Activated naive CD8-positive, alpha-beta T cell treated with anti-CD3 and anti-CD28 coated beads, Interleukin-2, amount 50 U/mL, for 24 hours (primary cell): ENCODE measurements at places on chromosomes 3 and 15.

- DNase-seq = peak; percentile 74
Observed at GRCh38 chr15:70480196-70480856, 283.0 kb downstream of the UACA start.

GRCh38 chr15:72911626-72912025 lies 128.1 kb upstream of the ADPGK start:
- no peak for DNase-seq

GRCh38 chr3:104032283-104032682 lies 1334.4 kb upstream of the ALCAM start:
- no peak for DNase-seq

DNA sequence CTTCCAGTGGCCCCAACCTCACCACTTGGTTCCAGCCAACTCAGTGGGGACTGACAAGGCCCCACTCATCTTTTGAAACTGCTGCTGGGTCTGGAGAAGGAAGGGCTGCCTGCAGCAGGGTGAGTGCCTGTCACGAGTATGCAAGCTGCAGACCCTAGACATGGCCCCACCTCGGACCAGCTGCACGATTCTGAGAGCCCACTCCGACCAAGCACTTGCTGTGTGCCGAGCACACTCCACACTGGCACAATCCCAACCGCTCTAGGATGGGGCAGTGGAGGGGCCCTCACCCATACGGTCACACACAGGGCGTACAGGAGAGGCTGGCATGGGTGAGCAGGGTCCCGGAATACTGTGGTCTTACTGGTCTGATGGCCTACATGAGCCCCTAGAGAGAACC lies 8.0 kb upstream of the PLXND1 start:
- no peak for DNase-seq

GRCh38 chr3:60578936-60579335 lies 672.3 kb downstream of the FHIT start:
- no peak for DNase-seq

DNA sequence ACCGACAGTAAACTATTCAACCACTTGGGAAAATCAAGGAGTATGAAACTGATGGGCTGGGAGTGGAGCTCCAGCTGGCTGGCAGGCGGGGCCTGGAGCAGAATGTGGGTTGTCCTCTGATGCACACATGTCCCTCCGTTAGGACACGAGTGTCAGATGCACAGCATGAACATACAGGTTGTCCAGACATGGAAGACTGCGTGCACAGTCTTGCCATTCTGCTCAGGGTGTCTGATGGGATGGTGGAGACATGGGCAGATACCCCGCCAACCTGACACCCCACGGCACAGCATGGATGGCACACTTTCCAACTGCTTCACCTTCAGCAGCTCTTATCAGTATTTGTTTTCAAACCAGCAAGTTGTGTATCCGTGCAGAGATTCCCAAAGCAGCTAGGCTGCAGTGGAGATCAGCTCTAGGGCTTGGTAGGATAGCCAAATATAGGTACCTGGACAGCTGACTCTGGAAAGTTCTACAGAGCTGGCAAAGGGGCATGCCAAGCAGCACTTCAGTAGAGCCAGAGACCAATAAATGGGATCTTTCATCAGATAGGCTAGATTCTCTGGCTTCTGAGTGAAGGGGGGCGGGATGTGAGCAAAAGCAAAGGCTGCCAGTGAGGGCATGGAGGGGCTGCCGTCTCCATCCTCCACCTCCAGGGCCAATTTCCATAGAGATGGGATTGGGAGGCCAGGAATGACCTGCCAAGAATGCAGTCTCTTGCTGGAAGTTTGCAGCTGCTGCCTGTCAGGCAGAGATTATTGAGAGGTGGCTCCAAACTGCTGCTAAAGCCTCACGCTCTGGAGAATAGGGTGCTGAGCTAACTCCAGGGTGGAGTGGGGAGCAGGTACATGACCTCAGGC lies 47.2 kb upstream of the KY start:
- no peak for DNase-seq

DNA sequence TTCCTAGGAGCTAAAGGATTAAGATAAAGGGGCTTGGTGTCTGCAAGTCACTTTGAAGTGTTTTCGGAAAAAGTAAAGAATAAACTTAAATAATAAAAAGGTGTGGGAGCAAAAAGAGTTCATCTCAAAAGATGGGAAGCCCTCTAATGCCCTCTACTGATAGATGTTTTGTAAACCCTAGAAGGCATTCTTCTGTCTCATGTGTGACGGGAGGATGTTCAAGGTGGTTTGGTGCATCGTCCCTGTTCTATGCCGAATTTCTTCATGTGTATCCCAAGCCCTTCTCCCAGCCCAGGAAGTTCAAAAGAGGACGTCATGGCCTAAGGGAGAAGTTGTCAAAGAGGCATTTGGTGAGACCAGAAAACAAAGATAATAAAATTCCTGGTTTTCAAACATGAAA lies 37.2 kb downstream of the CCK start:
- no peak for DNase-seq

DNA sequence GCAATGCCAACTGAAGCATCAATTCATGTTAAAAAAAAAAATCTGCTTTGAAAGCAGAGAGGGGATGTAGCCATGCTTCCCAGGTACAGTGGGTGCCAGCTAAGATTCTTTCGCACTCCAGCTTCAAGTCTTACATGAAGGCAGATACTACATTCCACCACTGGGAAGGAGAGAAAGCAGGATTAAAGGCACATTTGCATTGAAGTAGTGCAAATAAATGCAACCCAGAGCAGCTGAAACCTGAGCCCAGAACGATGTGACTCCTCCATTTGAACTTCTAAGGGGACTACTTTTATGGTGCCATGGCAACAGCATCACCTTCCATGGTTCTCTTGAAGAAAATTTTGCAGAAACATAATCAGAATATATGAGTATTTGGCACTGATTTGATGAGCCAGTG lies 19.1 kb upstream of the GJD2 start:
- no peak for DNase-seq

DNA sequence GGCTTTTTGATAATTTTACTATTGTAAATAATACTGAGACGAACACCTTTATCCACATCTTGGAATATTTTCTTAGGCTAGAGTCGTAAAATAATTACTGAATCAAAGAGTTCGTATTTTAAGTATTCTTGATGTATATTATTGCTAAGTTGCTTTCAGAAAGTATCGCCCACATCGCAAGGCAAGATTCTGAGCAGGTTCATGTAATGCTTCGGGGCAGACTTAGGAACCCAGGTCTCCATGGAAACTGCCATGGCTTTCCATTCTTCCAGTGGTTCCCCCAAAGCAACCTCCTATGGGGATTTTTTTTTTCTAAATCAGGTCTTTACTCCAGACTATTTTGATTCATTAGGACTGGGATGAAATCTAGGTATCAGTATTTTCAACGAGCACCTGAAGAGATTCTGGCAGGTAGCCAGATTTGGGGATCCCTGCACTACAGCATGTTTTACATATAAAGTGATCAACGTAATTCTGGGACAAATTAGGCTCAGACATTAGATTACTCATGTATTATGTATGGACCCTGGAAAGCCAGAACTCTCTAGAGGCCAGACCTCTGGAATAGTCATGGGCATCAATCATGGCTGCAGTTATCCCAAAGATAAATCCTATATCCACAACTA lies 86.5 kb downstream of the B3GNT5 start:
- no peak for DNase-seq

GRCh38 chr3:184918750-184919149 lies 106.8 kb downstream of the VPS8 start:
- DNase-seq = no peak

GRCh38 chr3:149808209-149808829 lies 4.7 kb upstream of the RNF13 start:
- DNase-seq = peak; percentile 62

- DNase-seq = no peak
Observed at GRCh38 chr3:152729906-152730305, 105.0 kb upstream of the P2RY1 start.

GRCh38 chr3:122932251-122932967 lies 95.2 kb downstream of the SEMA5B start:
- no peak for DNase-seq

- DNase-seq = no peak
Observed at GRCh38 chr15:51672913-51673857, 8.1 kb upstream of the SCG3 start.

DNA sequence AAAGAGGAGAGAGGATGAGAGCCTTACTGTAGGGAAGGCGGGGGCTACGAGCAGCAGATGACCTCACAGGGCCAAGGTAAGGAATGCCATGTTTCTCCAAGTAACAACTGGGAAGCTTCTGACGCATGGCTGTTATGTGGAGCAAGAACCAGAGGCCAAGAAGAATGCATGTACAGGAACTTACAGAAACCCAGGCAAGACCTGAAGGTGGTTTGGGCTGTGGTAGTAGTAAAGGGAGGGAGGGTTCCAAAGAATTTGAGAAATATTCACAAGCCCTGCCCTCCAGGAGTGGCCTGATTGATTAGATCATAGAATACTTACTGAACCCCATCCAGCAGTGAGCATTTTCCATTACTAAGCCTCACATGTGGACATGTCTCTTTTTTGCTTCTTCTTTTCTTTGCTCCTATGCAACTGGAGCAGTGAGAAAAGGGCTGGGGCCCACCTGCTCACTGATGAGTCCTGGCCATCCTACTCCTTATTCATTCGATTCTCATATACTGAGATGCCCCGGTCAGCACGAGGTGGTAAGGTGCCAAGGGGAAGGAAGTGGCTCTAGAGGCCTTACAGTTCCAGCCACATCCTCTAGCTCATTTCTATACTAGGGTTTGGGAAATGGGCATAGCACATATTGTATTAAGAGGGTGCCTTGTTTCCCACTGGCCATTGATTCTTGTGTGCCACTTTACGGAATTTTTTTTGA lies 8.3 kb upstream of the SLC12A8 start:
- DNase-seq = no peak

DNA sequence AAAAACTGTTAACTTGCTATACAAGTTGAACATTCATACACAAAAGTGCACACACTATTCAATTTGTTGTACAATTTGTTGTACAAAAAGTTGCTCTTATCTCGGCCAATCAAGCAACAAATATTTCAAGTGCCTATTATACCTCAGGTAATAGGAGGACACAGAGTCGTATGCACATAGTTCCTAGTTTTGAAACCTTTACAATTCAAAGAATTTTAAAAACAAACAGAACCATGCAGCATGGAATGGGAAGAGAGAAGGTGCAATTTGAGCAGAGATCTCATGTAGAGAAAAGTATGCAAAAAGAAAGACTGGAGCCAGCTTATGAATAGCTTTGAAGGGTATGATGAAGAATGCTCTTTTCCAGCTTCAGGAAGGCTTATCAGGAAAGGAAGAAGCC lies 46.5 kb upstream of the ARPP19 start:
- no peak for DNase-seq

GRCh38 chr3:31077021-31077601 lies 182.7 kb upstream of the GADL1 start:
- DNase-seq = peak; percentile 41

DNA sequence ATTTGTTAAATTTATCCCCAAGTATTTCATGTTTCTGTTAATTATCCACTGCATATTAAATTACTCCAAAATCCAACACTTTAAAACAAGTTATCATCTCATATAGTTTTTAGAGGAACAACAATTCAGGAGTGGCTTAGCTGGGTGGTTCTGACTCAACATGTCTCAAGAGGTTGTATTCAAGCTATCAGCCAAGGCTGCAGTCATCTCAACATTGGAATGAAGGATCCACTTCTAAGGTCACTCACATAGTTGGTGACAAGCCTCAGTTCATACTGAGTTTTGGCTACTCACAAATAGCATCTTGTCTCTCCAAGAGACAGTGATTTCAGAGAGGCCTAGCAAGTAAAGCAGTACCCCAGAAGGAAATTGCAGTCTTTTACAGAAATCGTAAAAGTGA lies 134.7 kb downstream of the NR2E3 start:
- no peak for DNase-seq

DNA sequence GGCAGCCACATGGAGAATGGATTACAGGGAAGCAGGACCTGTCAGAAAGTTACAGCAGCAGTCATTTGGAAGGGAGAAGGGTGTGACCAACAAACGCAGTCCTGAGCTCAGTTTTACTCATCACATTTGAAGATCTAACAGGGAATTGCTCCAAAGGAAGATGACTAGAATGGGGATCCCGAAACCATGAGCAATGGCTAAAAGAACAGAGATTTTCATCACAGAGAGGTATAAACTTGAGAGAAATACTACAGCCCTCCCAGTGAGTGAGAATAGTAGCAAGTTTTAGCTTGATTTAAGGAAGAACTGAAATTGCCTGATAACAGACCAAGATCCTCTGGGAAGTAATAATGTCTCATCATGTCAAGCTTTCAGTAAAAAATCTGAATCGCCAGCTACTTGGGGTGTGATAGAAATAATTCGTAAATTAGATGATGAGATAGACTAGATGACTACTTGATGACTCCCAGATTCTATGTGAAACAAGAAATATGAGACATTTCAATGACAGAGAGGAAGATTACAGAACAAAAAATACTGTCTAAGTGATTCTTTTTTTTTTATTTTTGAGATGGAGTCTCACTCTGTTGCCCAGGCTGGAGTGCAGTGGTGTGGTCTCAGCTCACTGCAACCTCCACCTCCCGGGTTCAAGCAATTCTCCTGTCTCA lies 16.9 kb downstream of the CD47 start:
- no peak for DNase-seq

GRCh38 chr3:128313071-128313725 lies 153.5 kb downstream of the DNAJB8 start:
- DNase-seq = no peak

- no peak for DNase-seq
Observed at GRCh38 chr15:49134683-49135341, 20.6 kb downstream of the COPS2 start.

DNA sequence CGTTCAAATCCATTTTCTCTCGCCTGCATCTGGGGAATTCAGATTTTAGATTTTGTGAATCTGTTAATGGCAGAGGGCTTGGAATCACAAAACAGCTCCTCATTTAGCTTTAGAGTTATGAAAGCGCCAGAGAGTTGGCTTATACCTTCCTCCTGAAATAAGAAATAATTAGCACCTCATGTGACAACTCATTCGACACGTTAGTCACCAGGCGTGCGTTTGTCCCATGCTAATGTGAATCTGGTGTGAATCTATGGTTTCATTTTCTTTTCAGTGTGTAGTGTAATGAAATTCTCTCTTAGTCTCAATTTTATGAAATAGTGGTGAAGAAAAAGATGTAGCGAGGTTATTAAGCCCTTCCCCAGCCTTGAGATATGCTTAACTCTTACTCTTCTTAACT lies 89.4 kb downstream of the EDEM1 start:
- DNase-seq = no peak

DNA sequence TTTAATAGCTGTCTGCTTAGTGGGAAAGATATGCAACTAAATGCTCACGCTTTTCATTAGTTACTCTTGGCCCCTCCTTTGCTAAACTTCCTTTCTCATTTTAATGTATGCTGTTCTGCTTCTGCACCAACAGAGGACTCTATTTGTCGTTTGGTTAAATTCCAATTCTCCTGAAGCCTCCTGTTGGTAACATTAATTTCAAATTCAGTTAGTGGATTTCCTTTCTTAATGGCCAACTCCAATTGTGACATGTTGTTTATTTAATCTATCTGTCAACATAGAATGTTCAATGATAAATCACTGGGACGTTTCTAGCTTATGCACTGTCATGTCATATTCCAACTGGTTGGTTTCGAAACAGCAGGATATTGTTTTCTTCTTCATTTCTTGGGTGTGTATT lies 467.4 kb upstream of the BCHE start:
- DNase-seq = no peak
